ENCODE measurements at places on chromosomes 12 and 14.

- no peak for DNase-seq
Observed at GRCh38 chr12:72982356-72982755, 710.2 kb downstream of the TRHDE start.

- DNase-seq = no peak
Observed at GRCh38 chr12:114152890-114153289, 186.8 kb upstream of the RBM19 start.

GRCh38 chr12:88805692-88806091, 225.4 kb upstream of the KITLG start:
- no peak for DNase-seq

DNA sequence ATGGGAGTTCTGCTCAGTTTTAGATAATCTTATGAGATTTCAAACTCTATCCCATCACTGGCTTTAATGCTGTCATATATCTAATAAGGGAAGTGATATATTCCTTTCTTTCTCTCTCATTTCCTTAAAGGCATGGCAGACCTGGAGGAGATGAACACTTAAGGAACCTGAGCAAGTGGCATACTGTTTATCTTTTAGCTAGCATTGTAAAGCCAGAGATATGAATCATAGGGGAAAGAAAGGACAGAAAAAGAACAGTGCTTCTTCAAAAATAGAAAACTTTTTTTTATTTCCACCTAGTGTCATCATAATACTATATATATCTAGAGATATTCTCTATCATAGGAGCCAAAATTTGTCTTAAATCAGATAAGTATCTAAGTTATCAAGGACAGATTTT, 68.3 kb upstream of the PSMA6 start:
- DNase-seq = no peak

GRCh38 chr14:21748869-21749303, 75.3 kb upstream of the OR4E1 start:
- no peak for DNase-seq

GRCh38 chr12:68012712-68013111, 23.5 kb downstream of the IFNG-AS1 start:
- DNase-seq = no peak

DNA sequence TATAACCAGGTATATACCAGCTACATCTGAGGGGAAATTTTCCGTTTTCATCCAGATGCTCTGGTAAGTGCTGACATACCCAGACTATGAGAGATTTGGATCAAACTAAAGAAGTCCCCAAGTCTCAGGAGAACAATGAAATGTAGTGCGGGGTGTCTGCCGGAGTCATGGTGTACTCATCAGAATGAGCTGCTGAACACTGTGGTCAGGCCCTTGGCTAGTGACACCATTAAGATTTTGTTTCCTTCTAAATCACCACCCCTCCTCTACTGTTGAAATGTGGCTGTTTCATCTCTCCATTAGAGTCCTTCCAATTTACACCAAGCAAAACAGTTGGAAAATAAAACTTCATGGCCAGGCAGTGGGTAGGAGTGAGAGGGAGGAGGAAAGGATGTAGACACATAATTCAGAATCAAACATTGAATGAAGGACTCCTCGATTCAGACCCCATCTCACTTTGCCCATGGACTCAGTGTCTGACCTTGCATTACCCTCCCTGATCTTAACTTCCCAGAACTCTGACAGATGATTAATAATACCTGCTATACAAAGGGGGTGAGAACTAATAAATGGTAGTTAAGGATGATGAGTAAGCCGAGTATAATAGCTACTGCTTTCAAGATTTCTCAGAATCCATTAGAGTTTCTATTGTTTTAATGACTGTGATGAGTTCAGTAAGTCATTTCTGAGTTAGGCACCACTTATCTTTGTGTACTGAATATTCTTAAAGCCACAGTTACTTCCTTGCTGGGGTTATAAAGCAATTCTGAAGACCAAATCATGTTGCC, 127.4 kb downstream of the CRADD start:
- DNase-seq = no peak

DNA sequence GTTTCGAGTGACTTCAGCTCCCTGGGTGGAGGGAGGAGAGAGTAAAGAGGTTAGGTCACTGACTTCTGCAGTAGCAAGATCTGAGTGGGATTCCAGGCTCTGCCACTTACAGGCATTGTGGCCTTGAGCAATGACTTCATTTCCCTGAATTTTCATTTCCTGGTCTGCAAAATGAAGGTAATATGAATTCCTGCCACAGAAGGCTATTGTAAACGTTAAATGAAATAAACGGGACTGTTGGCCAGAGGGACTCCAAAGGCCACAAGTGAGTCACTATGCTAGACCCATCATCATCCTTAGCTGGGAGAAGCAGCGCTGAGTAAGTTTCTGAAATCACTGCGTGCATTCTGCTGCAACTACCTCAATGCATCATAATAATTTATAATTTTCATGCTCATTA, 807.8 kb downstream of the AACS start:
- no peak for DNase-seq

- no peak for DNase-seq
Observed at GRCh38 chr14:44649061-44649460, 142.0 kb upstream of the FSCB start.

DNA sequence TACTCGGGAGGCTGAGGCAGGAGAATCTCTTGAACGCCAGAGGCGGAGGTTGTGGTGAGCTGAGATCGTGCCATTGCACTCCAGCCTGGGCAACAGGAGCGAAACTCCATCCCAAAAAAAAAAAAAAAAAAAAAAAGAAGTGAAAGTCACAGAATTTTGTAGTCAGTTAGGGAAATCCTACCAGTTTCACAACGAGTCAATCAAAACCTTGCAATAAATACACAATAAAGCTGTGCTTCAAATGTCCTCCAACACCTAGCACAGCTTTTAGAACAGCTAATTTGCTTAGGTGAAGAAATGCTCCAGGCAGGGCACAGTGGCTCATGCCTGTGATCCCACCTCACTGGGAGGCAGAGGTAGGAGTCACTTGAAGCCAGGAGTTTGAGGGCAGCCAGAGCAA, 112.8 kb upstream of the ATF7IP start:
- no peak for DNase-seq

DNA sequence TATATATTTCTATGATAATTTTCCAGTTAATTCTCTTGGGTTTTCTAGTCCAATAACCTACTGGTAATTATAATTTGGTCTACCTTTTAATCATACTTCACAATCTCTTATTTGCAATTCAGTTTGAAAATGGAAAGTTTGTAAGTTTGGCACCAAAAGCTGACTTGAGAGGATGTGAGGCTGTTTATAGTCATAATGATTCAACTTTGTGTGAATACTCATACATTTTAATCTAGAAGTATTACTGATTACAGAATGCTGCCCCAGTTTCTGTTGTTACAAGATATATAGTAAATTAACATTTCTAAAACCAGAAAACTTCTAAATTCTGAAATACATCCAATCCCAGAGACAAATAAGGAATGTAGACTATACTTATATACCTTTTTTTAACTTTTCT, 158.2 kb downstream of the SLC38A4 start:
- DNase-seq = no peak

DNA sequence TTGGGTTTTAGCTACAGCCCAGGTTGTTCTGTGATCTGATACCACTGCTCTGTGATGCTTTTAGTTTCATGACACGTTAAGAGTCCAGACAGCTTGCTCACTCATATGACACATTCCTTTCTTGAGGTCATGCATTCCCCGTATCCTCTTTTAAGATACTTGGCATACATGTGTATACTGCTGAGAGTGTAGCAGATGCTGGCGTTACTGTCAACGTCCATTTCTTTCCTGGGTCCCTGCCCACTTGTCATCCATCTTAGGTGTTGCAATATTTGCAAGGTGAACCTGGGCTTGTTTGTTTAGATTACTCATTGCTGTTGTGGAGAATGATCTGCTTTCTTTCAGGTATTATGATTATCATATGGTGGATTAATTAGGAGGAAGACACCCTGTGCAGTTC, 9.1 kb upstream of the EMP1 start:
- DNase-seq = no peak

GRCh38 chr14:58712357-58712756, 74.6 kb downstream of the DACT1 start:
- no peak for DNase-seq
